ENCODE measurements at places on chromosomes 5 and 9.

DNA sequence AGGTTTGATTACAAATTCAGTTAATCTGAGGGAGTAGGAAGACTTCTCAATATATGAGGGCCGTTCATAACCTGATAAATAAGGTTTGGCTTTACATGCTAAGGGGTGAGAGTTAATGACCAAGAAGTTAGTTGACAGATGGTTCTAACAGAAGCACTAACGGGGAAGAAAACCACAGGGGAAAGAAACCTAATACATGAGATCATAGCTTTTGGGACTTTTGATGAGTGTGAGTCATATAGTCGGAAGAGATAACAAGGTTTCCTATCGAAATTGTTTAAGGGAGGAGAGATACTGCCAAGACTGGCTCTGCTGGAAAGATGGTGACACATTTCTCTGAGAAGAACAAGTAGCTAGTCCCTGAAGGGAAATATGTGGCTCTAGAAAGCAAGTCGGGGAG, 140.1 kb downstream of the COX7C start:
- no peak for DNase-seq

- DNase-seq = no peak
Observed at GRCh38 chr9:82129708-82130107, 141.1 kb downstream of the SPATA31D1 start.

GRCh38 chr5:155085282-155085989, 71.9 kb downstream of the KIF4B start:
- no peak for DNase-seq

DNA sequence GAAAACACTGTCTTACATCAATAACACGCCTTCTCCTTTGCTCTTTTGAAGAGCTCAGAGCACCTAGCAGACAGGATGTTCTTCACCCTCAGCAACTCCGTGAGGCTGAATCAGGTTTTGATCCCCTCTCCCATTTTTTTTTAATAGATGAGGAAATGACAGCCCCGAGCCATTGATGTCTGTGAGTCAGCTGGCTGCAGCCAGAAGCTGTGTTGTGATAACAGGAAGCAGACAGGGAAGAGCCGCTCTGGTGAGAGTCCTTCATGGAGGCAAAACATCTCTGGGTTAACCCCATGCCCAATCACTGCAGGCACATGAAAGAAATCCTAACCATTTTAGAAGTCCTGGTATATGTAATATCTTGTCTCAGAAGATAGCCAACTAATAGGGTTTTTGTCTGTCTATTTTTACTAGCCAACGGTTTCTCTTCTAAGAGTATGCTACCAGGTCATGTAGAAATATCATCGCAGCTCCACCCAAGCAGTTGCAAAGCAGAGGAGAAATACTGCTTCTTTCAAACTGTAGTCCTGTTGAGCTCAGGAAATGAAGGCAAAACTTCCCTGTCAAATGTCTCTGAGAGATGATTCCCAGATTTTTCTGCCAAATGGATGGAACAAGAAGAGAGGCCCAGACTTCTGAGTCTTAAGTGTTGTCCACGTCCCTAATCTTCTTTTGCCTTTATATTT, 568.9 kb downstream of the CCDC171 start:
- DNase-seq = no peak

- no peak for DNase-seq
Observed at GRCh38 chr5:176606032-176606431, 3.9 kb downstream of the GPRIN1 start.

- DNase-seq = no peak
Observed at GRCh38 chr9:136957461-136957860, 5.4 kb downstream of the LCN12 start.
